ENCODE measurements at places on chromosomes 5 and 9.

DNA sequence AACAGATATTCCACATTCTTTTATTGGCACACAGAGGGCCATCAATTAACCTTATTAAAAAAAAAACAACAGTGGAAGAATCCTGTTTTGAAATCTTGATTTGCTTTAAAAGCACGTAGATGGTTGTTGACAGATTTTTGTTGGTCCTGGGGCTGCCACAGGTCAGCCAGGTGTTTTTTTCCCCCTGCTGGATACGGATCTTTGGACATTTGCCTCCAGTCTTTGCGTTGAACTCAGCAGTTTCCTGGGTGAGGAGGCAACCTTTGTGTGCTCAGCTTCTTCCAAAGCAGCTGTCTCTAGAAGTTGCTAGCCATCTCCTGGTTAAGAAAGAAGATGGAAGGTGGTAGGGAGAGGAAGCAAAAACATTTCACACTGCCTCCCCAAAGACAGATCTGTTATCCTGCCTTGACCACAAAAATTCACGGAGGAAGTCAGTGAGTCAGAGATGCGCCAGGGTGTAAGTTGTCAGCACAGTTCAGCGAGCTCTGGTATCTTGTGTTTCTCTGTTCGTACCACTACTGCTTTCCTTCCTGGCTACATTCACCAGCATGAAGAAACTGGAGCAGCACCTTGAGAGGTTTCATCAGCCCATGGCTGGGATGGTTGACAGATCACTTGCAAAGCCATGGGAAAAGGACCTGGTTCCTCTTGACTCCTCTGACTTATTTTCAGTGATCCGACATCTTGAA is 207.3 kb downstream of the ARHGAP26 start:
- DNase-seq = no peak

- DNase-seq = no peak
Measured at GRCh38 chr9:130214776-130215340, 42.7 kb downstream of the NCS1 start.

DNA sequence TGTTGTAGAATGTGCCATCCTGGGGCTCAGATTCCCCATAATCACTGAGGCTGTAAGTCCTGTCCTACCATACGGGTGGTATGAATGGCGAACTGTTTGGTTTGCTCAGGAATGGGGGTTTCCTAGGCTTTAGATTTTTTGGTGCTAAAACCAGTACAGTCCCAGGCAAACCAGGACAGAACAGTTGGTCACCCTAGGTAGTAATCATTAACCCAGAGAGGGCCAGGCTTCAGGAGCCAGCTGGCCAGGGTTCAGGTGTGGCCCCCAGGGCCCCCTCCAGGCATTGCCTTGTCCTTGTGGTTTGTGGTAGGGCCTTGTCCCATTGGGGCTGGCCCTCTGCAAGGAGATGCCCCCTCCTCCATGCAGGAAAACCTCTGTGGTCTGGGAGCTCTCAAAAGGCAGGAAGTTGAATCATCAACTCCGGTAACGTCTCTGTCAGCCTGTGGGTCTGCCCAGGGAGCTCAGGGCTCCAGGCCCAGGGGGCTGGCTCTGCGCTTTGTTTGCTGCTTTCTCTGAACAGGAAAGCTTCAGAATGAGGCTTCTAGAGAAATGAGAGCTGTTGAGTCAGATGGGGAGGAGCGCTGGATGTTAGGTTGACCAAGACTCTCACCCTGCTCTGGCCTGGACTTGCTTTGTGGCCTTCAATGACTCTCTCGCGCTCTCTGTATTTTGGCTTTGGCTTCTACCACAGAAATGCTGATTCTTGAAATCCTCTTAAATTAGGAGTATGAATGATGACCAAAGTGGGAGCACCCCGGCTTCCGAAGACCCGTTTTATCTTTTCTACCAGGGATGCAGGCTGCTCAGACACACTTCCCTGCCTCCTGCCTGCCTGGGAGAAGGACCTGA is 22.2 kb upstream of the JADE2 start:
- no peak for DNase-seq

DNA sequence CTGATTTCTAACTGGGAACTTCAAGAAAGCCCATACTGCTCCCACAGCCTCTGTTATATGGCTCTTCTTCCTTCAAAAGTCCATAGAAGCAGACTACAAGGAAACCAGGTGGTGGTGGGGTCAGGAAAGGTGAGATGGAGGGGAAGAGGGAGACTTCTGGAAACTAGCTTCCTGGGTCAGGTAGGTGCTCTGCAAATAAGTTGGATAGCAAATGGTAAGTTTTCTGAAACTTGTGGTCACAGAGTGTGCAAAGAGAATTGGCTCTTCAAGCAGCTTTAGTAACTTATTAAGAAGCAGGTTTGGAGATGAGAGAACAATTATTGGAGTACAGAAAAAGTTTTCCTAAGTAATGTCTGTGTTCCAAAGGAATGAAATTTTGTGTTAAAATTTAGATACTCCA is 316.9 kb downstream of the ADGRV1 start:
- DNase-seq = no peak

- DNase-seq = no peak
Measured at GRCh38 chr9:114611516-114612271, 603 bp downstream of the TMEM268 start.
